ENCODE measurements at places on chromosomes 3 and 15.

DNA sequence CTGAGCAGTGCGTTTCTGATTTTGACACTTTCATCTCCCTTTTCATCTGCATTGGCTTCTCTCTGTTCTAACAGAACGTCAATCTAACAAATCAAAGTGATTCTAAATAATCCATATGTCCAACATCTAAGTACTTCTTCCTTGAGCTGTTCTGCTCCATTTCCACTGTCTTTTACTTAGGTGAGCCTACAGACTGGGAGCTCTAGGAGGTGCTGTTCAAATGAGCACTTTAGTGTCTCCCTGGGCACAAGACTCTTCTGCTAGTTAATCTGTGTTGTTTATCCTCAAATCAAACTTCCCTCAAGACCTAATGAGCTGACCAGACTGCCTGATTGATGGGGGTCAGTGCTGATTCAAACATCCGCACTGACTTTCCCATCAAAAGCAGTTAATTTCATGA, 408.1 kb downstream of the WDR72 start:
- no peak overlapping the region for H3K27ac ChIP-seq
- no peaks in the 10 kb centered on the region for H3K36me3 ChIP-seq
- DNase-seq: no peak
- no peaks in the 10 kb centered on the region for H3K27me3 ChIP-seq
- H3K4me1 ChIP-seq: no peaks in the 10 kb centered on the region
- no peak overlapping the region for H3K4me3 ChIP-seq

DNA sequence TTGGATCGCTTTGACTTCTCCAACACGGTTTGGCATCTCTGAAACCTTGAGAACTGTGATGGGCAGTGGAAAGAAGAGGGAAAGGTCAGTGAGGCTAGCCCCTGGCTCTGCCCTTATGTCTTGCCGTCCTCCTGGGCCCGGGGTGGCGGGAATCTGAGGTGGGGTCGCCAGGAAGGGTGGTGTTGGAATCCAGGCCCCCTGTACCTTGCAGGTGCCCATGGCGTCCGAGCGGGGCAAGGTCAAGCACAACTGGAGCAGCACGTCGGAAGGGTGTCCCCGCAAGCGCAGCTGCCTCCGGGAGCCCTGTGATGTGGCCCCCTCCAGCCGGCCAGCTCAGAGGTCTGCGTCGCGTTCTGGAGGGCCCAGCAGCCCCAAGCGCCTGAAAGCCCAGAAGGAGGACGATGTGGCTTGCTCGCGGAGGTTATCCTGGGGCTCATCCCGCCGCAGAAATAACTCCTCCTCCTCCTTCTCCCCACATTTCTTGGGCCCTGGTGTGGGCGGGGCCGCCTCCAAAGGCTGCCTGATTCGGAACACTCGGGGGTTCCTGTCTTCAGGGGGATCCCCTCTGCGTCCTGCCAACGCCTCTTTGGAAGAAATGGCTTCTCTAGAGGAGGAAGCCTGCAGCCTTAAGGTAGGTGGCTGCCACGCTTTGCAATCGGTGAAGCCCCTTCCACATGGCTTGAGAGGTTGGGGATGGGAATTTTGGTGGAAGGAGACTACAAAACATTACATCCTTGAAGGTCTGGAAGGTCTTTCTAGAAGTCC, 907 bp downstream of the TATDN2 start:
- peak overlapping the region; percentile 89 for H3K27ac ChIP-seq
- H3K4me3 ChIP-seq: peak overlapping the region; percentile 96
- peaks cover 66% of the 10 kb centered on the region for H3K36me3 ChIP-seq

GRCh38 chr15:45326741-45327140, 51.6 kb downstream of the GATM start:
- H3K4me1 ChIP-seq: no peaks in the 10 kb centered on the region
- H3K27ac ChIP-seq: no peak overlapping the region
- H3K27me3 ChIP-seq: peaks cover 15% of the 10 kb centered on the region
- DNase-seq: no peak
- no peak overlapping the region for H3K4me3 ChIP-seq

DNA sequence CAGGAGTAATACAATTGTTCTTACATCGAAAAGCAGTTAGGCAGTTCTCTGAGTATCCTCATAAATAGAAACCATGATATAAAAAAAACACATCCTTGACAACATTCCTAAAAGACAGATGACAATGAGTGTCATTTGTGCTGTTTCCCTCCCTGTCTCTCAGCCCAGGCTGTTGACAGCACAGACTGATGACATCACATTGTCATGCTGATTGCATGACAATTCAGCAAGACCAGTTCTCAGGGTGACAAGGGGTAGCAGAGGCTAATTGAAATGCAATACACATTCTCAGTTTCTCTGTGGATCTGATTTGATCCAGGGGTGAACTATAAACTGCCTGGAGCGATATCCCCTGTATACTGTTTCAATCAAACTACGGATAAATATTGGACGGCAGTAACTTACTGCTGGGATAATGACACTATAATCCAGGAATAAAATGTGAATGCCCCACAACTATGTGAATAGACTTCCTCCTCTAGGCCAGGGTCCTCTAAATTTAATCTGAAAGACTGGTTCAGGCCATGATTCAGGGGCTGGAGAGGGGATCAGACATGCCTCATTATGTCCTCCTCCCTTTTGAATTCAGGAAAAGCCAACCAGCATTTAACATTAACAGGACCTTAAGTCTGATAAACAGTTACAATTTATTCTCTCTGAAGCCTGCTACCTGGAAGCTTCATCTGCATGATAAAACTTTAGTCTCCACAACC, 16.7 kb upstream of the EIF1B start:
- H3K36me3 ChIP-seq: no peaks in the 10 kb centered on the region
- no peaks in the 10 kb centered on the region for H3K27me3 ChIP-seq
- DNase-seq: no peak
- H3K4me1 ChIP-seq: no peaks in the 10 kb centered on the region

DNA sequence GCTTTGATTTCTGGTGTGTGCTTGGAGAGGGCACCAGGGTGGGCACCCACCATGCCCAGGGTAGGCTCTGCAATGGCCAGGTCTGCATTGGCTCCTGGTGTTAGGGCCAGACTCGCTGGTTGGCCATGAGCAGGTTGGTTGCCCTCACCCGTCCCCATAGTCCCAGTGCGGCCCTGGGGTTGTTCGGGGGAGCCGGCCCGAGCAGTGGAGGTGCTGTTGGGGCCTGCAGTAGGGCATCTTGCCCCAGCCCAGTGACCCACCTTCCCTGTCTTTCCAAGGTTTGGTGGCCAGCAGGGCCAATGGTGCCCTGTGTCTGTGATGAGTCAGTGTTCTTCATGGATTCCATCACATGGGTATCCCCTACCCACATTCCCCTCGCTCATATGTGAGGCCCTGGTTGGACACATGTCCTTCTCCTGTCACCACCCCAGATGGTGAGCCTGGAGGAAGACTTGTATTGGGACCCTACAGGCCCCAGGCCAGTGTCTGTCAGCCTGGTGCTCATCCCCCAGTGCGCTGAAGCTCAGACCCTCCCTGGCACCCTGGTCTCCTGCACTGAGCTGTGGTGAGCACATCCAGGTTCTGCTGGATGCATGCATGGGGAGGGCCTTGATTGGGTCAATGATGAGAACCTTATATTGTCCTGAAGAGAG, 190.1 kb downstream of the UBE3A start:
- H3K36me3 ChIP-seq: no peaks in the 10 kb centered on the region
- no peaks in the 10 kb centered on the region for H3K27me3 ChIP-seq
- no peak overlapping the region for H3K4me3 ChIP-seq
- DNase-seq: no peak

Data from activated naive CD4-positive, alpha-beta T cell treated with anti-CD3 and anti-CD28 coated beads, Interleukin-2, amount 10 ng/mL, durations not matched to agents 7 days and 5 days (primary cell).